HepG2 (cell line): ENCODE measurements at places on chromosomes 2 and 18. TPM values are rescaled to one million over a fixed set of nuclear protein-coding genes. Genes with fewer than 3 reads are reported as not detected.

GRCh38 chr2:149421791-149422190, 91.4 kb downstream of the LYPD6 start:
- no peak for DNase-seq
- H3K4me3 ChIP-seq: no peak overlapping the region
- no peaks in the 10 kb centered on the region for H3K27me3 ChIP-seq
- peaks cover 14% of the 10 kb centered on the region for H3K4me1 ChIP-seq
- no peak overlapping the region for H3K27ac ChIP-seq
- H3K36me3 ChIP-seq: no peaks in the 10 kb centered on the region

The C2orf78 gene
- not detected in 2 replicates for total RNA-seq

GRCh38 chr2:51025906-51026555, 5.9 kb downstream of the NRXN1 start:
- no peak overlapping the region for H3K4me3 ChIP-seq
- H3K4me1 ChIP-seq: no peaks in the 10 kb centered on the region

- H3K27me3 ChIP-seq: no peaks in the 10 kb centered on the region
- H3K36me3 ChIP-seq: no peaks in the 10 kb centered on the region
- H3K27ac ChIP-seq: no peak overlapping the region
- no peak overlapping the region for H3K4me3 ChIP-seq
- DNase-seq: no peak
These were observed 1963.9 kb upstream of the LRRTM1 start for GRCh38 chr2:82268446-82268845.

DNA sequence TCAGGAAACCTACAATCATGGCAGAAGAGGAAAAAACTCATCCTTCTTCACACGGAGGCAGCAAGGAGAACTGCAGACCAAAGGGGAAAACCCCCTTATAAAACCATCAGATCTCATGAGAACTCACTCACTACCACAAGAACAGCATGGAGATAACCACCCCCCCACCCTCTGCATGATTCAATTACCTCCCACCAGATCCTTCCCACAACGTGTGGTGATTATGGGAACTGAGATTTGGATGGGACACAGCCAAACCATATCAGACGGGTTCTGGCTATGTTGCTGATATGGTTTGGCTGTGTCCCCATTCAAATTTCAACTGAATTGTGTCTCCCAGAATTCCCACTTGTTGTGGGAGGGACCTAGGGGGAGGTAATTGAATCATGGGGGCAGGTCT, 28.7 kb upstream of the CCDC150 start:
- H3K27ac ChIP-seq: no peak overlapping the region
- no peaks in the 10 kb centered on the region for H3K27me3 ChIP-seq
- H3K4me3 ChIP-seq: no peak overlapping the region
- H3K4me1 ChIP-seq: no peaks in the 10 kb centered on the region
- no peaks in the 10 kb centered on the region for H3K36me3 ChIP-seq

The MALL gene
- not detected in 2 replicates for total RNA-seq

DNA sequence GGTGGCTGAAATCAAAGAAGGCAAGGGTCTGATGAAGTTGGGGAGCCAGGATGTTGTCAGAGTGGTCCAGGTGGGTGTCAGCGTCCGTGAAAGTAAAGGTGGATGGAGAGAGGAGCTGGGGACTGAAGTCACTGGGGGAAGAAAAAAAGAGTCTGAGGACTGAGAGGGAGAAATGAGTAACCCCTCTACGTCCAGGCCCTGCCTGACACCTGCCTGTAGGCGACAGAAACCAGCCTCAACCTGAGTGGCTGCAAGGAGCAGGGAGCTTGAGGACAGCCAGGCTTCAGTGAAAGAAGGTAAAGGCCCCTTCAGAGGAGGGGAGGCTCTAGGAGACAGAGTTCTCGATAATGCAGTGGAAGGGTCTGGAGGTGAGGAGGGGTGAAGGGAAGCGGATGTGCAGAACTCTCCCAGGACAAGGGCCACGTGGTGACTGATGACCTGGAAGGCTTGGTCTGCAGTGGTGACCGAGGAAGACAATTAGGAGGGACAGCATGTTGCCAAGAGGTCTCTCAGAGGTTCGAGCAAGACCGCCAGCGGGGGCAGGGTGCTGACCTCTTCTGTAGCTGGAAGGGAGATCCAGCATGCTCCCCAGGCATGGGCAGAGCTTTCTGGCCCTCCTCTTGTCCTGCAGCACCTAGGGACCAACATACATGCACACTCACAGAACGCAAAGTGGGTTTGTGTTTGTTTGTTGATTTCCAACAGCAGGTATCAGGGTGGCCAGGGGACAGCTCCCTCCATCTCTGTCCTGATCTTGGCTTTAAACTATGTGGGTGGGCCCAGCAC, 86.6 kb upstream of the TMEM247 start:
- H3K27ac ChIP-seq: no peak overlapping the region
- no peaks in the 10 kb centered on the region for H3K27me3 ChIP-seq
- H3K4me1 ChIP-seq: peaks cover 68% of the 10 kb centered on the region
- H3K4me3 ChIP-seq: no peak overlapping the region
- DNase-seq: no peak

The ARHGAP25 gene
- total RNA-seq: not detected in 2 replicates

GRCh38 chr18:23689031-23689615, at the start of gene LAMA3:
Gene LAMA3 (plus strand): TSS chr18:23689453. CDS start chr18:23689684, 231 bp downstream.
- no peaks in the 10 kb centered on the region for H3K36me3 ChIP-seq
- DNase-seq: no peak
- H3K4me1 ChIP-seq: peaks cover 7% of the 10 kb centered on the region
- no peak within 1 kb of the TSS for H3K27ac ChIP-seq

- no peak for DNase-seq
- no peak overlapping the region for H3K4me3 ChIP-seq
- H3K27ac ChIP-seq: no peak overlapping the region
- no peaks in the 10 kb centered on the region for H3K27me3 ChIP-seq
- H3K4me1 ChIP-seq: peaks cover 54% of the 10 kb centered on the region
These were observed 135.8 kb downstream of the HDAC4 start for GRCh38 chr2:239264838-239265651.

DNA sequence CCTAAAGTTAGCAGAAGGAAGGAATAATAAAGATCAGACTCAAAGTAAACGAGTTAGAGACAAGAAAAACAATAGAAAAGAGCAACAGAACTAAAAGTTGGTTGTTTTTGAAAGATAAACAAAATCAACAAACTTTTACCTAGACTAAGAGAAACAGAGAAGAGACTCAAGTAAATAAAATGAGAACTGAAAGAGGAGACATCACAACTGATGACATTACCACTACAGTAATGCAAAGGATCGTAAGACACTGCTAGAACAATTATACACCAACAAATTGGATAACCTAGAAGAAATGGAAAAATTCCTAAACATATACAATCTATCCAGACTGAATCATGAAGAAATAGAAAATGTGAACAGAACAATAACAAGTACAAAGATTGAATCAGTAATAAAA, 139.3 kb downstream of the CD226 start:
- H3K4me3 ChIP-seq: no peak overlapping the region
- H3K4me1 ChIP-seq: peaks cover 16% of the 10 kb centered on the region
- H3K27ac ChIP-seq: no peak overlapping the region
- no peak for DNase-seq

The GPC1 gene
- total RNA-seq: 2.1 and 5.5 TPM in 2 replicates

GRCh38 chr2:127063701-127064590, 43.0 kb downstream of the BIN1 start:
- DNase-seq: no peak
- peaks cover 22% of the 10 kb centered on the region for H3K4me1 ChIP-seq
- H3K27ac ChIP-seq: no peak overlapping the region
- no peak overlapping the region for H3K4me3 ChIP-seq

DNA sequence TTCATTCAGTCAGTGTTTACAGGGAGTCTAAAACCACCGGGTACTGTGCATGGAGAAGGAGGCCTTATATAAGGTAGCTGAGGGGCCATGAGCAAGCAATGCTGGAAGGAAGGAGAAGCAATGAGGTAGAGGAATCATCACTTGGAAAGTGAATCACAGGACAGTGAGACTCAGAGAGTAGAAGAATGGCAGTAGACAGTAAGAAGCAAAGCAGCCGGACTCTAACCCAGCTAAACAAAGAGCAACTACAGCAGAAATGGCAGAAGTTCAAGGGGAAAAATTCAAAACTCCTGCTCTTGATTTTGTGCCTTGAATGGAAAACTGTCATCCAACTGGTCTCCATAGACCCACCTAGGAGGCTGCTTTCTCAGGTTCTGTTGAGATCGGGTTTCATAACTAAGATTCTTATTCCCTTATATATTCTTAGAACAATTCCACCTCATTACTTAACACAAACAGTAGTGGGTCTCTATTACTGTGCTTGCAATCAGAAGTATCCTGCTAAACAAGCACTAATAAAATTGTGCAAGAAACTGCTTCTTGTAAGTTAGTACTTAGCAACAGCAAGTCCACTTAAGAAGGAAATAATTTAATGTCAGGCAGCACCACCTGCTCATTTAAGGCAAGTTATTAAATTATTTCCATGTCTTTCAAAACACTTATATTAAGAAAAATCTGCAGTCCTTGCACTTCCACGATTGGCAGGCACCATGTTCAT, 68.0 kb downstream of the RBMS1 start:
- no peak overlapping the region for H3K27ac ChIP-seq
- no peaks in the 10 kb centered on the region for H3K27me3 ChIP-seq
- no peak for DNase-seq
- H3K4me3 ChIP-seq: no peak overlapping the region

DNA sequence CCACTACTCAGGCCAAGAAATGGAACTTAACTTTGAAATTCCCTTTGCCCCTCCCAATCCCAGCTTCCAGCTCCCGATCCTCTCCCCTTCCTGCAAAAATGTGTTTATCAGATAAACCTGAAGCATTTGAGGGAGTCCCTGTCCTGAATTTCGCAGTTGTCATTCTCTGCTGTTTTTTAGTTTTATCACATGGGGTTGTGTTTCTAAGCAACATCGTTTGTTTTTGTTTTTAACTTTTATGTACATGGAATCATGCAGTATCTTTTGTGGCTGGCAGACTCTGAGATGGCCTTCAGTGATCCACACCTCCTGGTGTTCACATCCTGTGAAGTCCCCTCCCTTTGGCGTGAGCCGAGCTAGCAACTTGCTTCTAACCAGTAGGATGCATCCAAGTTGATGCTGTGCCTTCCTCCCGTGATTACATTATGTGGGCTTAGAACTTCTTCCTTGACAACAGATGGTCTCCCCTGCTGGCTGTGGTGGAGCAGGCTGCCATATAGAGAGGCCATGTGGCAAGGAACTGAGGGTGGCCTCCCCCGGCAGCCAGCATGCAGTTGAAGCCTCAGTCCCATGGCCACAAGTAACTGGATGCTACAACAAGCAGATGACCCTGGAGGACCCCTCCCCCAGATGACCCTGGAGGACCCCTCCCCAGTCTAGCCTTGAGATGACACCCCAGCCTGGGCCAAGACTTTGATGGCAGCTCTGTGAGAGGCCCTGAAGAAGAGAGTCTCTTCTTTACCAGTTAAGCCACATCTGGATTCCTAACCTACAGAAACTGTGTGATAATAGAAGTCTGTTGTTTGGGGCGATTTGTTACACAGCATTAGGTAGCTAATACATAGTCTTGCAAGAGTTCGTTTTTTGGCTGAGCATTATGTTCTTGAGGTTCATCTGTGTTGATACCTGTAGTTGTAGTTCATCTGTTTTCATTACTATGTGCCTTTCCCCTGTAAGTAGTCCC, 27.7 kb downstream of the SH3BP4 start:
- no peaks in the 10 kb centered on the region for H3K27me3 ChIP-seq
- H3K27ac ChIP-seq: peak overlapping the region; percentile 88
- H3K4me3 ChIP-seq: peak overlapping the region; percentile 19
- H3K36me3 ChIP-seq: peaks cover 12% of the 10 kb centered on the region; the same call in 1 of the 3 replicates
- DNase-seq: peak; percentile 73
- peaks cover 100% of the 10 kb centered on the region for H3K4me1 ChIP-seq

GRCh38 chr18:37509600-37509999, 56.0 kb downstream of the CELF4 start:
- no peaks in the 10 kb centered on the region; the same call in 1 of the 2 replicates for H3K27me3 ChIP-seq
- no peak overlapping the region for H3K4me3 ChIP-seq
- H3K4me1 ChIP-seq: no peaks in the 10 kb centered on the region
- DNase-seq: no peak
- no peaks in the 10 kb centered on the region for H3K36me3 ChIP-seq
- H3K27ac ChIP-seq: no peak overlapping the region

DNA sequence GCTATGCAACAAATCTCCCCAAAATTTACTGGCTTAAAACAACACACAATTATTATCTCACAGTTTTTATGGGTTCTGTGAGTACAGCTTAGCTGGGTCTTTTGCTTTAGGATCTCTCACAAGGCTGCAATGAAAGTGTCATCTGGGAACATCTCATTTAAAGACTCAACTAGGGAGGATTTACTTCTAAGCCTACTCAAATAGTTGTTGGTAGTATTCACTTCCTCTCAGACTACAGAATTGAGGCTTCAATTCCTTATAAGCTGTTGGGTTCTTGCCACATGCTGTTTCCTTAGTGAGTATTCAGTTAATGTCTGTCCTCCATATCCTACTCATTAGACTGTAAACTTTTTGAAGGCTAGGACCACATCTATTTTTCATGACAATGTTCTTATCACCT, 72.3 kb downstream of the MDH1 start:
- H3K27me3 ChIP-seq: no peaks in the 10 kb centered on the region
- no peak for DNase-seq
- no peak overlapping the region for H3K27ac ChIP-seq
- H3K36me3 ChIP-seq: no peaks in the 10 kb centered on the region
- H3K4me3 ChIP-seq: no peak overlapping the region

DNA sequence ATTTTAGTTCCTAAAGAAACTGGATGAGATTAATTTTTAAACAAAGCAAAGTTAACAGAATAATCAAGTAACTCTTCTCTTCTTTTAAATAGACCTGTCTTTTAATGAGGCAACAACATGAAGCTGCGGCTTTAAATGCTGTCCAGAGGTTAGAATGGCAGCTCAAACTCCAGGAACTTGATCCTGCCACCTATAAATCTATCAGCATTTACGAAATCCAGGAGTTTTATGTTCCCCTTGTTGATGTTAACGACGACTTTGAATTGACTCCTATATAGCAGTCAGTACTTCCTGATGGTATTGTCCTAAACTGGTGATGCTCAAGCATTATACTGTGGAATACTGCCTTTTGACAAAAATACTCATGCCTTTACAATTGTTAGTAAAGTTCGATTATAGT, 53.7 kb upstream of the TWSG1 start:
- H3K4me3 ChIP-seq: no peak overlapping the region
- no peak for DNase-seq

The CAPN14 gene
- not detected in 2 replicates for total RNA-seq

- H3K27ac ChIP-seq: no peak overlapping the region
- H3K27me3 ChIP-seq: no peaks in the 10 kb centered on the region
- H3K36me3 ChIP-seq: no peaks in the 10 kb centered on the region
- H3K4me1 ChIP-seq: no peaks in the 10 kb centered on the region
These were observed 3.2 kb upstream of the TTN start for GRCh38 chr2:178810422-178810821.
